ENCODE measurements at places on chromosomes 11 and 22. TPM values are rescaled to one million over a fixed set of nuclear protein-coding genes. Genes with fewer than 3 reads are reported as not detected.

The WNT7B gene
- polyA plus RNA-seq = 0.16 TPM

The SLC16A8 gene
- polyA plus RNA-seq = not detected

The RBMXL2 gene
- polyA plus RNA-seq = not detected

The SYT9 gene
- polyA plus RNA-seq = 2.3 TPM

The MMP13 gene
- not detected for polyA plus RNA-seq

The MYBPC3 gene
- not detected for polyA plus RNA-seq

The ALKBH3 gene
- 34.7 TPM for polyA plus RNA-seq

The DDX25 gene
- 67.1 TPM for polyA plus RNA-seq

The MOGAT2 gene
- not detected for polyA plus RNA-seq

The NRGN gene
- polyA plus RNA-seq = 0.69 TPM

The APOBEC3B gene
- polyA plus RNA-seq = not detected

The MAP6 gene
- polyA plus RNA-seq = 200 TPM

The IL17REL gene
- polyA plus RNA-seq = not detected

The GAS2 gene
- 2.5 TPM for polyA plus RNA-seq

The CNGA4 gene
- not detected for polyA plus RNA-seq

The SLC5A12 gene
- not detected for polyA plus RNA-seq

The PHOX2A gene
- polyA plus RNA-seq = not detected

The OR10D3 gene
- polyA plus RNA-seq = not detected

The OR4D5 gene
- polyA plus RNA-seq = not detected

The MRTFA gene
- 25.6 TPM for polyA plus RNA-seq

The NOX4 gene
- polyA plus RNA-seq = 0.71 TPM

The OR8D4 gene
- polyA plus RNA-seq = not detected

The DEUP1 gene
- 0.46 TPM for polyA plus RNA-seq

The SPDYC gene
- polyA plus RNA-seq = not detected

The CTSW gene
- polyA plus RNA-seq = not detected

The NTM gene
- polyA plus RNA-seq = 39.4 TPM

The SMC1B gene
- not detected for polyA plus RNA-seq

All from neural cell (in vitro differentiated cells).